ENCODE measurements at places on chromosomes 7 and 10.

DNA sequence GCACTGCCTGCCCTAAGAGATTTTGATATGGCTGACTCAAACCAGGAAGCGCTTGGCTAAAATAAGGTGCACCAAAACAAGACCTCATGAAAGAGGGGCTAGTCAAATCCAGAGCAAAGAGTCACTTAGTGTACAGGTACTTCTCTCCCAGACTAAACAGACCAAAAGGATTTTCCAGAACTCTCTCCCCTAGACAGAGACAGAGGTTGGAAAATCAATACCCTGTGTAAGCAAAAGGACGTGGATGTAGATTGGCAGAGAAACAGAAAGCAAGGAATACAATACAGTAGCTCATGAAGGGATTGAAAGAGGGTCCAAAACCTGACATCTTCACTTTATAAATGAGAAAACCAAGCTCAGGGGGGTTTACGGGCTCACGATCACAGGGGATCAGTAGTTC lies 83.0 kb upstream of the LRRTM3 start:
- DNase-seq = no peak

- no peak for DNase-seq
These were observed 491.9 kb upstream of the PFKP start for GRCh38 chr10:2575460-2575859.

DNA sequence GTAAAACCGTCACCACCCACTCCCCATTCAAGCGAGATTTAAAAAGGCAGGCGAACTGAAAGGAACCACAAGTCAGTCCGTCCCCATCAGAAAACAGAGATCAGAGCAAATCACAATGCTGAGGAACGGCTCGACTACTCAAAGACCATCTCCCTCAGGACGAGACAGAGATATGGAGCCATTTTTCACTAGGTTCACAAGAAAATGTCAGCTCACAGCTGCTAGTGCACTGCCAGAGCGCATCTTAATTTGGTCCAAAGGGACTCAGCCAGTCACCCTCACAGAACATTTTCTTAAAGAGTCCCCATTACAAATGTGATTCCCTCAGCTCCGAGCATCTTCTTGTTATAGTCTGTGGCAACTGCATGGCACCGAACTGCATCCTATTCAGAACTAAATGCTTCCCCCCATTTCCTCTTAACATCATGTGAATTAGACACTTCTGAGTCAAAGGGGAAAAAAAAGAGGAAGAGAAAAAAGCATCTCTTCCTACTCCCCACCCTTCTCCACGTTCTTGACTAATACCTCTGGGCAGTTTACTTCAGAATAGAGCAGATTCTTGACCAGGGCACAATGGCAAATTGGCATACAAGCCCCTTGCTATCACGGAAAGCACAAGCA lies 683.9 kb downstream of the MAGI2 start:
- DNase-seq = no peak

DNA sequence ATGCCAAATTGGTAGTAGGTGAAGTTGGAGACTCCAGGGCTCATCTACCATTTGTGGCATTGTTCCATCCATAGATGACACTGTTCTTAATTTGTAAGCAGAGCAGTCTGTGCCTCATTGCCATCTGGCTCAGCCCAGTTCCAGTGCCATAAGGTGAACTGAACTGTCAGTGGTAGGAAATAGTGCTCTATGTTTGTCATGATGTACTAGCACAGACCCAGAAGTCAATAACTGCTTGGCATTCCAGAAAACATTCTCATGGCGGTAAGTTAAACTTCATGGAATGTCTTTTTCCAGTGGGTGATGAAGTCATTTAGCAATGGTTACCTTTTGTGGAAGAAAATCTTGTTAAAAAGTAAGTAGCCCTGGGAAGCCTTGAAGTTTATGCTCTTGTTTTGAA lies 302.7 kb downstream of the SUGCT start:
- DNase-seq = no peak

DNA sequence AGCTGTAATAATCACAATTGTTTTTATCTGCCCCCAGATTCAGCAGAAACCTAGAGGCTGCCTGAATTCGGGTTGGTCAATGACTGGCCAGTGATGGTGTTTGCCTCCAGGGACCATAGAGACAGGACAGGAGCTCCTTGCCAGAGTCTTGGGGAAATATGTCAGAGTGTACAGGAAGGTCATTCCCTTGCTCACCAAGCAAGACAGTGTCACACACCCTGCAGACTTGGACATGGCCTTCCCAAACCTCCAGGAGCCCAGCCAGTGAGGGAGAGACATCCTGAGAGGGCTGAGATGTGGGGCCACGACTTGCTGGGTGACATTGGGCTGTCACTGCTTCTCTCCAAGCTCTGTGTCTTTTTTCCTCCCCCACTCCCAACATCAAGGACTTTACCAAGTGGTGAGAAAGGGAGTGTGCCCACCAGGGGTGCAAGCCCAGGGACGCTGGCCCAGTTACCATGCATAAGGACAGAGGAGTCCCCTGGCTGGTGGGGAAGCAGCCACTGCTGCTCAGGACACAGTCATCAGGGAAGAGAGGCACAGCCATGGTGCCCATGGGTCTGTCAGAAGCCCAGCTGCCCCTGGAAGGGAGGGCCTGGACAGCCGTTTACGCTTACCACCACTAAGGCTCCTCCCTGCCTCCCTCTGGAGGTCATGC lies 25.3 kb upstream of the C10orf53 start:
- no peak for DNase-seq

DNA sequence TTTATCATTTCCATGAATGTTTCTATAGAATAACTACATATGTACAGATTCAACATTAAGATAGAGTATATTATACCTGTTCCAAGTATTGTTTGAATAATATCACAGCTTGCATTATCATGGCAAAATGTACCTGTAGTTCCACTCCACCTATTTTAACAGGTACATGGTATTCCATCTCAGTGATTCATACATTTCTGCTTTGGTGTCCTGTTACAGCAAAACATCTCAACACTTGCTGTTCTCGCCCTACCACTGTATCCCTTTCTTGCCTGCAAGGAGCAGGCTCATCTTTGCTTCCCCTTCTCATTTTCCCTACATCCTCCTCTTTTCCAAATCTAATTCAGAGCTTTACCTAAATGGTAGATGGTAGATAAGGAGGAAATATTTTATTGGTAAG lies 27.1 kb upstream of the SGCE start:
- no peak for DNase-seq

DNA sequence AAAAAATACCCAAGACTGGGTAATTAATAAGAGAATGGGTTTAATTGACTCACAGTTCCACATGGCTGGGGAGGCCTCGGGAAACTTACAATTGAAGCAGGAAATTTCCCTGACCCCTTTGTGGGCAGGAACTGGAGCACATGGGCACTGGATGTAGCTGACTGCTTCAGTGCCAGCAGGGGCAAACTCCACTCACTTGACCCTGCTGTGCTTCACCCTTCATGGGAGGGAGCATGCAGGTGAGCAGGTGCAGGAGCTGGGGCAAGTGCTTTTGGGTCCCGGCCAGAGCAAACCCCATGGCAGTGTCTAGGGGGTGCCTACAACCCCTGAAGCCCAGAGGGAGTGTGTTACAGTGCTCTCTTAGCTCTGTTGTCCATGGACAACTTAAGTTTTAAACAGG lies 132.6 kb downstream of the AKR1D1 start:
- DNase-seq = peak; percentile 55

All from body of pancreas (tissue), 4 donors.